ENCODE measurements at places on chromosomes 5 and 9. TPM values are rescaled to one million over a fixed set of nuclear protein-coding genes. Genes with fewer than 3 reads are reported as not detected.

The CNTFR gene
- 0.89 TPM for total RNA-seq

The PMPCA gene
- 41.9 TPM for total RNA-seq

The HDHD3 gene
- 22.4 TPM for total RNA-seq

The TAS2R1 gene
- not detected for total RNA-seq

The RPS14 gene
- 2,243 TPM for total RNA-seq

The REEP2 gene
- total RNA-seq, result 32.0 TPM

The TESK1 gene
- total RNA-seq, result 38.2 TPM

The CKMT2 gene
- total RNA-seq, result 10.2 TPM

The NRG2 gene
- total RNA-seq, result 7.6 TPM

The SAXO1 gene
- not detected for total RNA-seq

The SH2D3C gene
- total RNA-seq, result 8.2 TPM

The SPEF2 gene
- 5.8 TPM for total RNA-seq

The GPR150 gene
- total RNA-seq, result not detected

The RFX3 gene
- total RNA-seq, result 7.8 TPM

The FOXI1 gene
- not detected for total RNA-seq

The HMMR gene
- total RNA-seq, result 0.16 TPM

The PIP5KL1 gene
- total RNA-seq, result not detected

The ZNF782 gene
- total RNA-seq, result 14.0 TPM

The NREP gene
- 19.8 TPM for total RNA-seq

The SLC34A1 gene
- not detected for total RNA-seq

The CAMK2A gene
- 1.4 TPM for total RNA-seq

The F12 gene
- total RNA-seq, result not detected

The ASTN2 gene
- total RNA-seq, result 7.0 TPM

The PCDHGA4 gene
- 2.4 TPM for total RNA-seq

The INSL4 gene
- not detected for total RNA-seq

The PCDHGC5 gene
- total RNA-seq, result 2.2 TPM

The BHMT2 gene
- 105 TPM for total RNA-seq

The TBC1D2 gene
- 4.9 TPM for total RNA-seq

The C6 gene
- total RNA-seq, result 1.7 TPM

The BAAT gene
- total RNA-seq, result not detected

The PDE8B gene
- total RNA-seq, result 0.96 TPM

The PTPA gene
- total RNA-seq, result 60.2 TPM

The IFNE gene
- not detected for total RNA-seq

The PPP2R2B gene
- 1.9 TPM for total RNA-seq

The MEF2C gene
- total RNA-seq, result 66.9 TPM

The SLC25A2 gene
- total RNA-seq, result 1.2 TPM

The TMEFF1 gene
- 0.10 TPM for total RNA-seq

The MORN5 gene
- total RNA-seq, result not detected

The FBLL1 gene
- total RNA-seq, result not detected

The PARP8 gene
- total RNA-seq, result 8.8 TPM
